Putamen (tissue), 1 donor: ENCODE measurements at places on chromosomes 16 and 17.

GRCh38 chr16:88723507-88723887 is 17.2 kb downstream of the CTU2 start:
- no peak for DNase-seq

- DNase-seq, result no peak
Measured at GRCh38 chr16:28913946-28914724, 10.9 kb downstream of the RABEP2 start.

GRCh38 chr16:24729951-24730815 is 732 bp downstream of the TNRC6A start:
- DNase-seq, result peak; percentile 30

- DNase-seq, result peak; percentile 31
Measured at GRCh38 chr16:12271006-12271405, 294.5 kb downstream of the SNX29 start.

DNA sequence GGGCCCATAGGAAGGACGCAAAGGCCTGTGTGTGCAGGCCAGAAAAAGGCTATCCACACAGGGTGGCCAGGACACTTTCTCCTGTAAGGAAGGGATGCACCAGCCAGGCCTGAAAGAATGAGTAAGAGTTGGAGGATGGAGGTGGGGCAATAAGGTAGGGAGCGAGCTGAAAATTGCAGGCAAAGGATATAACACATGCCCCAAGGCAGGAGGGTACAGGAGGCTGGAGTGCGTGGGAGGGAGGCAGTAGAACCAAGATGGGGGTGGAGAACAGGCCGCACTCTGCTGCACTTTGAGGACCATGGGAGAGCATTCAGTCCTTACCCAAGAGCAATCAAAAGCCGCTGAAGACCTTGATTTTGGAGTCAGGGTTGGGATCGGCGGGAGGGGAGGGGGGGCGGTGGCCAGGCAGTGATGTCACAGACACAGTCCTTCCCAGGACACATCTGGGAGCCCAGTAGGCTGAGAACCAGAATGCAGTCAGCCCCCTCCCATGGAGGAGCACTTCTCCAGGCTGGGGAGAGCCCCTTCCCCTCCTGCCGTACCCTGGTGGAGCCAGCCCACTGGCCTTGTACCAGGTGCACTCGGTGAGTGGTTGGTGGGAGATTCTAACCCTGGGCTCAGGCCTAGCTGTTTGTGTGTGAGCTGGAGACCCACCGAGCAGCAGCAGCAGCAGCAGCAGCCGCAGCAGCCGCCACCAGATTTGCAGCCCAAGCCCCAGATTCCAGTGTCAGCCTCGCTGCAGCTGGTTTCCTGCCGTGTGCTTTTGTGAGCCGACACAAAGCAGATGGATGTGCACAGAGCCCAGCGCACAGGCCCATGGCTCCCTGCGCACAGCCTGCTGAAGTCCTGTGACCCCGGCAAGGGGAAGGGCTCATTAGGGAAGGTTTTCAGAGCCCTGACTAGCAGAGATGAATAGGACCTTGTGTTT is 17.5 kb downstream of the ANKRD40 start:
- peak; percentile 58 for DNase-seq

DNA sequence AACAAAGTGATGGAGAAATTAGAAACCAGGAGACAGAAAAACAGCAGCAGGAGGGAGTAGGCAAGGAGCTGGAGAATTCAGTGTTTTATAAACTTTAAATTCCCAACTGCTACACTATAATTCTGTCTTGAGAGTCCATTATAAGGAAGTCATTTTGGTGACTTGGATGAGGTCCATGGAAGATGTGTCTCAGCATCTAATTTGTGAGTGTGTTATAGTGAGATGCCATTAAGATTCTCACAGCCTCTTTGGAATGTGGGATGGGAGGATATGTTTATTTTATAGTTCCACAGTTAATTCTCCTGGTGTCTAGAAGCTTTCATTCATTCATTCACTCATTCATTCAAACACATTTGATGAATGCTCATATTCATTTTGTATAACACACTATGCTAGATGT is 206.0 kb upstream of the MYOCD start:
- DNase-seq, result no peak

- DNase-seq, result no peak
Measured at GRCh38 chr16:70391881-70392481, 45.3 kb downstream of the DDX19A start.

- DNase-seq, result no peak
Measured at GRCh38 chr16:28096983-28097899, 33.7 kb upstream of the GSG1L start.

DNA sequence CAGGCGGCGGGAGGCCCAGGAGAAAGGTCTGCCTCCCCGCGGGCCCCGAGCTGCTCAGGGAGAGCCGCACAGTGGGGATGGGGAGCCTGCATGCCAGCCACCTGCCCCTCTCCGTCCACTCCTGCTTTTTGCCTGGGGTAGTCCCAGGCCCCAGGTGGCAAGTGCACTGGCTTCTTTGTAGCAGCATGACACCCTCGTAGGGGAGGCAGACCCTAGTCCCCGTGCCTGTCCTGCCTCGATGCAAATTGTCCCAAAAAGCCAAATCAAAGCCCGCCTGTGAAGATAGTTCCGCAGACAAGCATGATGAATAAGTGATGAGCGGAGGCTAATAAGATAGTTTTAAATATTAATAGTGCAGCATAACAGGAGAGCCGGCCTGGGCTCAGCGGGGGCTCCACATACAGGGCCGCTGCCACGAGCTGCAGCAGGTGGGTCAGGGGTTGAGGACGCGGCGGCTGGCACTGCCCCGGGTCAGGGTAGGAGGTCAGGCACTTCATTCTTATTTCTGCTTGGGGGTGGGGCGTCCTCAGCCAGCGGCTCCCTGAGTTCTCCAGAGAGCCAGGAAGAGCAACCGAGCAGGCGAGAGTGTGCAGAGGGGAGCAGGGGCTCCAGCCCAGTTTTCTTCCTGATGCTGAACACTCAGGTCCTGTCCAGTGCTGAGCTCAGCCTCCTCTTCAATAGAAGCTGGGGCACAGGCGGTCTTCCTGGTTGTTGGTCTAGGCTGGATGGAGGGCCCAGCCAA is 26.8 kb downstream of the GINS2 start:
- no peak for DNase-seq

GRCh38 chr17:22202702-22203101 is 510.4 kb downstream of the KCNJ18 start:
- no peak for DNase-seq

DNA sequence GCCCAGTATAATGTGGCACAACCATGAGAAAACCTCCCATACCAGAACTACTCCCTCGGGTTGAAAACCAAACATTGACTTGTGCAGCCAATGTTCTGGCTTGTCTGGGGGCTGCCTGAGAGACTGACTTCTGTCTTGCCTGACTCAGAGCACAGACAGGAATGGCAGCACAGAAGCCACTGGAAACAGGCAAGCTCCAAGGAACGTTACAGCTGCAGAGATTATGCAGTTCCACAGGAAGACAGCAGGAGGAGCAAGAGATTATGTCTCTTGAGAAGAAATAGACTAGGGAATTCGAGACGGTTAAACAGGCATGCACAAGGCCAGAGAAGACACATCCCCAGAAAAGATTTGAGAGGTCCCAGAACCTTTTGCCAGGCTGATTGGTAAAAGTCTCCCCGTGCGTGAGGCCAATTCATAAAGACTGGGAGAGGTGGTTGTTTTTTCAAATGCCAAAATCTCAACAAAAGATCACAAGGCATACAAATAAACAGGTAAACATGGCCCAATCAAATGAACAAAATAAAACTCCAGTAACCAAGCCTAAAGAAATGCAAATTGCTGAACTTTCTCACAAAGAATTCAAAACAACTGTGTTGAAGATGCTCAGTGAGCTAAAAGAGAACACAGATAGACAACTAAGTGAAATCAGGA is 90.6 kb upstream of the CDH5 start:
- DNase-seq, result no peak
